ENCODE measurements at places on chromosomes 12 and 14. TPM values are rescaled to one million over a fixed set of nuclear protein-coding genes. Genes with fewer than 3 reads are reported as not detected.

GRCh38 chr14:98953551-98954348 lies 318.2 kb downstream of the BCL11B start:
- H3K27ac ChIP-seq, result no peak overlapping the region
- no peak overlapping the region for H3K4me3 ChIP-seq
- peak; percentile 24 for DNase-seq
- H3K36me3 ChIP-seq, result no peaks in the 10 kb centered on the region

DNA sequence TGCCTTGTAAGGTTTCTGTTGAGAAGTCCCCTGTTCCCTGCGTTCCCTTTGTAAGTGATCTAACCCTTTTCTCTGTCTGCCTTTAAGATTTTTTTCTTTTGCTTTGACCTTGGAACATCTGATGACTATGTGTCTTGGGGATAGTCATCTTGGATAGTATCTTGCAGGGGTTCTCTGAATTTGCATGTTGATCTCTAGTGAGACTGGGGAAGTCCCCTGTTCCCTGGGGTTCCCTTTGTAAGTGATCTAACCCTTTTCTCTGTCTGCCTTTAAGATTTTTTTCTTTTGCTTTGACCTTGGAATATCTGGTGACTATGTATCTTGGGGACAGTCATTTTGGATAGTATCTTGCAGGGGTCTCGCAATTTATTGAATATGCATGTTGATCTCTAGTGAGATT lies 38.2 kb upstream of the TMX1 start:
- H3K27me3 ChIP-seq, result peaks cover 20% of the 10 kb centered on the region
- no peak overlapping the region for H3K27ac ChIP-seq
- no peak for DNase-seq
- H3K4me1 ChIP-seq, result no peaks in the 10 kb centered on the region

GRCh38 chr12:93022603-93023340 lies 93.7 kb upstream of the EEA1 start:
- DNase-seq, result no peak
- no peak overlapping the region for H3K27ac ChIP-seq
- H3K27me3 ChIP-seq, result peaks cover 9% of the 10 kb centered on the region
- no peaks in the 10 kb centered on the region for H3K36me3 ChIP-seq
- H3K4me1 ChIP-seq, result peaks cover 6% of the 10 kb centered on the region
- no peak overlapping the region for H3K4me3 ChIP-seq

LHX5 gene
- not detected for total RNA-seq

GLIPR1 gene
- total RNA-seq, result 252 TPM

Data from HFFc6 (cell line).